ENCODE measurements at places on chromosomes 7 and 10. TPM values are rescaled to one million over a fixed set of nuclear protein-coding genes. Genes with fewer than 3 reads are reported as not detected.

The SHOC2 gene
- 115 TPM for total RNA-seq

The AQP1 gene
- total RNA-seq = 1,262 TPM

DNA sequence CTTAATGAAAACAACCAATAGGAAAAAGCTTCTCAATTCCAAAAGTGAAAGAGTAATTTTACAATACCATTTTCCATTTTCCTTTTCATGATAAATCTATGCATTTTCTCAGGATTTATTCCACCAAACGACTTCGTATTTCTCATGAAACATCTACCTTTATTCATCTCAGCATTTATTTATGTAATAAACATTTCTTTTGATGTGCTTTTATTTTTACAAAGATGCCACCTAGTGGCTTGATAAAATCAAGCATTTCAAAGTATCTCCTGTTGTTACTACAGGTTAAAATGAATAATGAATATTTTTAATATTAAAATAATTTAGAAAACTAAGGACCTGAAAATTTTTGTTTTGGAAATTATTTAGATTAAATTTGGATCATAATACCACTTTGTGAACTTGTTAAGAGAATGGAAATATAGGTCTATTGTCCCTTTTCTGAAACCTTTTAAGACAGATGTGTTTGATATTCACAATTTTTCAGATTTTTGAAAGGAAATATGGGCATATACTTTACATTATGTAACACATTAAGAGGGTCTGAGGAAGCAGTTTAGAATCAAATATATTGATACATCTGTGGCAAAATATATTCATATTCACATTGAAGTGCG, 2.7 kb upstream of the IQUB start:
- H3K27ac ChIP-seq = no peak overlapping the region
- DNase-seq = no peak
- H3K27me3 ChIP-seq = no peaks in the 10 kb centered on the region
- peaks cover 9% of the 10 kb centered on the region for H3K4me1 ChIP-seq
- H3K4me3 ChIP-seq = no peak overlapping the region

DNA sequence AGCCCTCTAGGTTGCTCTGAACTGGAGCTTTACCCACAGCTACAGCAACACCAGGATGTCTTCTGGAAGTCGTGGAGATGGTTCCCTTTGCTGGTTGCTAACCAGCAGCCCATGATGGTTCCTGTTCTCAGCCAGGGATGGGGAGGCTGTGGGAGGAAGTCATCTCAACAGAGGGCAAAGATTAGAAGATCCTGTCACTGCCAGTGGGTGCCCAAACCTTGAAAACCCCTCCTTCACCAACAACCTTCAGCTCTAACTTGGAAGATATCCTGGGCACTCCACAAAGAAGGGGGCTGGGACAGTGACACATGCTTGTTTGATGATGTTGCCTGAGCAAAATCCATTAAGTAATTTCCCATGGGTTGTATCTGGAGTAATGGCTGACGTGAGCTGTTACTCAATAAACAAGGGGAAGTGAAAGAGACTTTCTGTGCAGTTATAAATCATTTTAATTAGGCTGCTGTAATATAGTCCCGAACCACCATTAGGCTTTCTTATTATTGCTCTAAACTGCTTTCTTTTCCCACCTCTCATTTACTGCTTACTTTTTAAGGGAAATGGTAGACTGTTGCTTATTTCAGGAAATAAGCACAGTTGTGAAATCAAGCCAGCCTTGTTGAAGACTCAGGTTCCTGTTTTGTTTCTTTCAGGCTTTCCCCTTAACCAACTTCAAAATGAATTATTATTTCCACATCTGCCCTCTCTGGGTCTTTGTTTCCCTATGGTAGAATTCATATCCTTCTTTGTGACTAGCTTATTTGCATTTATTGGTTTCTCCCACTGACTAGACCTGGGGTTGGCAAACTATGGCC, 124.8 kb downstream of the PPP1R17 start:
- no peak for DNase-seq
- no peak overlapping the region for H3K4me3 ChIP-seq
- H3K27ac ChIP-seq = no peak overlapping the region
- H3K4me1 ChIP-seq = no peaks in the 10 kb centered on the region

GRCh38 chr7:128869944-128870285, 7.3 kb downstream of the ATP6V1F start:
- DNase-seq = no peak
- H3K36me3 ChIP-seq = peaks cover 9% of the 10 kb centered on the region
- peaks cover 16% of the 10 kb centered on the region for H3K4me1 ChIP-seq
- no peaks in the 10 kb centered on the region for H3K27me3 ChIP-seq
- peak overlapping the region; percentile 79 for H3K4me3 ChIP-seq

DNA sequence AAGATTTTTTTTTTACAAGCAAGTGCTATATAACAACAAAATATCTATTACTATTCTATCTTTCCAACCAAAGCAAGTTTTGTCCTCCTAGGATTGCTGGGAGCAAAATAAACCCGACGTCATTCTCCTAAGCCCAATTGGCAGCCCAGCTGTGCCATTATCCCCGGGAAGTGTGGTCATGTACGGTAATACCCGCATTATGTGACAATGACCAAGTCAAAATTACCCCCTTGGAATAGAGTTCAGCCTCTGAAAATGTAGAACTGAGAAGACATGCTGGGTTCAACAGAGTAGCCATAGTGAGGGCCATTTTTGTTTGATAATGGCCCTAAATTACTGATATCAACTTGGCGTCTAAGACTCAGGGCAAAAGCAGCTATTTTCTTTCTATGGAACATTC, 215.5 kb downstream of the LRRTM3 start:
- H3K27me3 ChIP-seq = no peaks in the 10 kb centered on the region
- no peak overlapping the region for H3K27ac ChIP-seq
- no peak for DNase-seq
- peaks cover 10% of the 10 kb centered on the region for H3K4me1 ChIP-seq
- H3K36me3 ChIP-seq = no peaks in the 10 kb centered on the region
- H3K4me3 ChIP-seq = no peak overlapping the region

Data from thoracic aorta (tissue), 2 donors.